Motor neuron (in vitro differentiated cells): ENCODE measurements at places on chromosomes 2 and 18. TPM values are rescaled to one million over a fixed set of nuclear protein-coding genes. Genes with fewer than 3 reads are reported as not detected.

DNA sequence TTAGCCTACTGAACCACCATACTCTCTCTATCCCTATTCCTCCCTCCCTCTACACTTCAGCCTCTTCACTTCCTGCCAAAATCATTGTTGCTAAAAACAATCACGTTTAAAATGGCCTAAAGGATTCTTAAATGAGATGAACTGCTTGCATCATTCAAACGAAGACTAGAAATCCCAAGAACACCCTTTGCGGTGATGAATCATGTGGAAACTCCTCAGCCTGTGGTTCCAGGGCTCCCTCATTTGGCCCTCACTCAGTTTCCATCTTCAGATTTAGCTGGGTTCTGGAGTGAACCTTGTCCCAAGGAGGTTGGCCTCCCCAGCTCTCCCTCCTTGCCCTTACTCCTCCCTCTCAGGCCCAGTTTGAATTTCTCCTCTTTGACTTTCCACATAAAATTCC lies 125.6 kb upstream of the CDC42EP3 start:
- no peak for ATAC-seq

The INPP4A gene
- 26.3 and 27.7 TPM in 2 replicates for total RNA-seq

DNA sequence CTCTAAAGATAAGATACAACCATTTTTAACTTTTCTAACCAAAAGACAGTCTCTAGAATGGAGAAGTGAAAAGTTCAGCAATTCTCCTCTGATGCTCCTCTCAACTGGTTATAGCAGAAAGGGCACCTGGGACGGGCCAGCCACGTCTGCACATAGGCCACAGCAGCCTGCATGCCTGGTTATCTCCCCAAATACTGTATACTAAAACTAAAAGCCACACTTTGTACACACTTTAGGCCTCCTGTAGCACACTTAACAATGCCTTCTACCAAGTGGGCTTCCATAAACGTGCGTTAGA lies 179.1 kb downstream of the ANKRD44 start:
- ATAC-seq, result no peak

The CTAGE1 gene
- total RNA-seq, result 0.50 TPM in 1 of 2 replicates, not detected in the other

The NPAS2 gene
- 3.8 and 4.1 TPM in 2 replicates for total RNA-seq

The LIMS1 gene
- total RNA-seq, result 9.0 and 9.2 TPM in 2 replicates

DNA sequence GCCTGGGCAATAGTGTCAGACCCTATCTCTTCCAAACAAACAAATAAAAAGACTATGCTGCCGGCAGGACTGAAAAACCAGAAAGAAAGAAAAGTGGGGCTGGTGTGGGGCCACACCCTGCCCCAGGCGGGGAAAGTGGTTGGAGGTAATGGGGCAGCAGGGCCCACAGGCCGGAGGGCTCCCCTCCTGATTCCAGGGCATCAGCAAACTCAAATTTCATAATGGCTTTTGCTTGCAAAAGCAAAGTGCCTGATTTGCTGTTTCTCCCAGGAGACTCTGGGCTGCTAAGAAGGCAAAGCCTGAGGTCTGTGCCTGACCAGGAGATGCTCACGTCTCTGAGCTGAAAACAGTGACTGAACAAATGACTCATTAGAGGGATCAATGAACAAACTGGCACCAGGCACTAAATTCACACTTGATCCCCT lies 121.9 kb downstream of the HDAC4 start:
- no peak for ATAC-seq

The EML6 gene
- 15.5 and 20.0 TPM in 2 replicates for total RNA-seq

DNA sequence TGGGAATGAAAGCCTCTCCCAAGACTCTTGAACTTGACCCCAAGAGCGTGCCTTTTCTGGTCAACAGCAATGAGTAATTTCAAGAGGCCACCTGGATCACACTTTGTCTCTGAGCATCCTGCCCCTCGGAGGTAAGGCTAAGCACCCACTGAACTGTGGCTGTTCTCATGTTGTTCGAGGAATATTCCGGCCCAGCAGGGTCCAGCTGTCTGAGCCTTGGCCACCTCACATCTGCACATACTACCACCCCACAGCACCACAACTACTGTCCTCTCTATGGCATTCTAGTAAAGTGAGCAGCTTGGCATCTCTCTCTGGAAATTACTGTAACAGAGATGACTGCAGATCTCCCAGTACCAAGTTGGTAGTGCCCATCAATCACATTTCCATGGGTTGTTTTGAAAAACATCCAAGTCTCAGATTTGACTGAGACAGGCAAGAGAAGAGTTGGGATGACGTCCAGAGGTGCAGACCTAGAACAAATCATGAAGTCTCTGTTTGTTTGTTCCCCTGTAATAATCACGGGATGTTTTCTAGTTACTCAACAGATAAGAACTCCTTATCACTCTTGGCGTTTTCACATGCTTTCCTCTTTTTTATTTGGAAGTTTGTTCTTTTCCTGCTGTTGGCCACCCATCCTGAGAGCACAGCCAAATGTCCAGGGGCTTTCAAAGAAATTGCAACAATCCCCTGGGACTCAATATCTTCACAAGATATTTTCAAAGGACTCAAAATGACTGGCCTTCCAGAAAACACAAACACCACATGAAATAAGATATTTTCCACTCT lies 336.0 kb upstream of the TNP1 start:
- no peak for ATAC-seq

GRCh38 chr18:13660510-13660909 lies 65.8 kb downstream of the FAM210A start:
- peak; percentile 66 for ATAC-seq

- ATAC-seq, result no peak
Observed at GRCh38 chr2:191922736-191923651, 76.1 kb upstream of the CAVIN2 start.

- ATAC-seq, result no peak
Observed at GRCh38 chr2:446303-446874, 158.5 kb upstream of the ALKAL2 start.

The WDR35 gene
- total RNA-seq, result 7.9 and 9.6 TPM in 2 replicates

- no peak for ATAC-seq
Observed at GRCh38 chr2:198297350-198297749, 493.0 kb downstream of the PLCL1 start.

DNA sequence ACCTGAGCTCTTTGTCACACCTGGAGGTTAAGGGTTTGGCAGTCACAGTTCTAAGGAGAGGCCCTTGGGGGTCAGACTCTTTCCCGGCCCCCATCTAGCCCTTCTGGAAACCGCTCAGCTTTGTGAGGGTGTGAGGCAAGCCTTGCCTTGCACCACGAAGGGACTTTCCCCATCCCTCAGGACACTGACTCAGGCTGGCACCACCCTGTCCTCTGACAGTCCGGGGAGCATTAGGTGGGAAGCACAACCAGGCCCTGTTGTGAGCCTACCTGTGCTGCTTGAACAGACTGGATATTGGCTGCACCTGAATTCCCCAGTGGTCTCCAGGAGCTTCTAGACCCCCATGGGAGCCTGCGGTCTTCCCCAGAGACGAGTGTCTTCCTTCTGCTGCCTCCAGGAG lies 47.0 kb upstream of the GBX2 start:
- no peak for ATAC-seq

GRCh38 chr2:142952793-142953494 lies 75.5 kb downstream of the KYNU start:
- ATAC-seq, result no peak

DNA sequence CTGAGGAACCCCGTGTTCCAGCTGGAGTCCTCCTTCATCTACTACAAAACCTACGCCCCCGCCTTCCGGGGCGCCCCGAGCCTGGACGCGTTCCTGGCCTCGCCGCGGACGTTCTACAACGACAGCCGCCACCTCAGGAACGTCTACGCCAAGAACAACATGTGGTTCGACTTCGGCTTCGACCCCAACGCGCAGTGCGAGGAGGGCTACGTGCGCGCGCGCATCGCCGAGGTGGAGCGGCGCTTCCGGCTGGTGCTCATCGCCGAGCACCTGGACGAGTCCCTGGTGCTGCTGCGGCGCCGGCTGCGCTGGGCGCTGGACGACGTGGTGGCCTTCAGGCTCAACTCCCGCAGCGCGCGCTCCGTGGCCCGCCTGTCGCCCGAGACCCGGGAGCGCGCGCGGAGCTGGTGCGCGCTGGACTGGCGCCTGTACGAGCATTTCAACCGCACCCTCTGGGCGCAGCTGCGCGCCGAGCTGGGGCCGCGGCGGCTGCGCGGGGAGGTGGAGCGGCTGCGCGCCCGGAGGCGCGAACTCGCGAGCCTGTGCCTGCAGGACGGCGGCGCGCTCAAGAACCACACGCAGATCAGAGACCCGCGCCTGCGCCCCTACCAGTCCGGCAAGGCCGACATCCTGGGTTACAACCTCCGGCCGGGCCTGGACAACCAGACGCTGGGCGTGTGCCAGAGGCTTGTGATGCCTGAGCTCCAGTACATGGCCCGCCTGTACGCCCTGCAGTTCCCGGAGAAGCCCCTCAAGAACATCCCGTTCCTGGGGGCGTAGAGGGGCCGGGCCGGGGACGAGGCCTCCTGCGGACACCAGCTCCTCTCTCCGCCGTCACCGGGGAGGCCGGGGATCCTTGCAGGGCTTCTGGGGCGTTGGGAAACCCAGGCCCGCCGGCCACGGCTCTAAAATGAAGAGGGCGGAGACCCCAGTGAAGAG lies 5.3 kb upstream of the NEU4 start:
- peak; percentile 94 for ATAC-seq
